ENCODE measurements at places on chromosomes 3 and 15.

DNA sequence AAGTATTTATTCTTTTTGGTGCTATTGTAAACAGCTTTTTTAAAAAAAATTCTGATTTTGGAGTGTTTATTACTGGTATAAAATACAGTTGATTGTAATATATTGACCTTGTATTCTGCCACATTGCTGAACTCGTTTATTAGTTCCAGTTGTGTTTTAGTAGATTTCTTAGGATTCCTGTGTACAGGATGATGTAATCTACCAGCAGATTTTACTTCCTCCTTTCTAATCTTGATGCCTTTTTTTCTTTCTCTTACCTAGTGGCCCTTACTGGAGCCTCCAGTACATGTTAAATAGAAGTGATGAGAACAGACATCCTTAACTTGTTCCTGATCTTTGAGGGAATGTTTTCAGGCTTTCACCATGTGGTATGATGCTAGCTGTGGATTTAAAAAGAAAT is 70.4 kb upstream of the KY start:
- no peak for DNase-seq

DNA sequence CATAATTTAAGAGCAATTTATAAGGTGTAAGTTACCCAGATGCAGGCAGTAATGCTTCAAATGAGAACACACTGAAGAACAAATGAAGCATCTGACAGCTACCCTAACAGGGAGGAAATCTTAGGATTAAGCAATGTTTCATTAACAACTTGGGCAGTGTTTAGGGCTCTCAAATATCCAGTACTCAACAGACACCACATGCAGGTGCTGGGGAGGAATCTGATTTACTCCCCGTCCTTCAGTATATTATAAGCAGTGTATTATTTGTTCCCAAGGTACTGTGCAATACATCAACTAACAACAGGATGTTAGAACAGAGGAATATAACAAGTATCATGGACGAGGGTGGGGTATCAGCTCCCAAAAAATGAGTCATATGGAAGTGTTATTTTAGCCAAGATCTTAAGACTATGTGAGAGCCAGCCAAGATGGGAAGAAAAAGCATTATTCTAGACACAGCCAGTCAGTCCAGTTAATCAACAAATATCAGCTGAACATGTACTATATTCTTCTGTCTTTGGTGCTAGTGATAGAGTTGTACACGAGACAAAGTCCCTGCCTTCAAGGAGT is 20.4 kb downstream of the BTBD1 start:
- DNase-seq: peak; percentile 47

- no peak for DNase-seq
Observed at GRCh38 chr15:55872471-55872870, 120.9 kb downstream of the NEDD4 start.

GRCh38 chr15:32715276-32715675 is 2.5 kb upstream of the GREM1 start:
- no peak for DNase-seq

DNA sequence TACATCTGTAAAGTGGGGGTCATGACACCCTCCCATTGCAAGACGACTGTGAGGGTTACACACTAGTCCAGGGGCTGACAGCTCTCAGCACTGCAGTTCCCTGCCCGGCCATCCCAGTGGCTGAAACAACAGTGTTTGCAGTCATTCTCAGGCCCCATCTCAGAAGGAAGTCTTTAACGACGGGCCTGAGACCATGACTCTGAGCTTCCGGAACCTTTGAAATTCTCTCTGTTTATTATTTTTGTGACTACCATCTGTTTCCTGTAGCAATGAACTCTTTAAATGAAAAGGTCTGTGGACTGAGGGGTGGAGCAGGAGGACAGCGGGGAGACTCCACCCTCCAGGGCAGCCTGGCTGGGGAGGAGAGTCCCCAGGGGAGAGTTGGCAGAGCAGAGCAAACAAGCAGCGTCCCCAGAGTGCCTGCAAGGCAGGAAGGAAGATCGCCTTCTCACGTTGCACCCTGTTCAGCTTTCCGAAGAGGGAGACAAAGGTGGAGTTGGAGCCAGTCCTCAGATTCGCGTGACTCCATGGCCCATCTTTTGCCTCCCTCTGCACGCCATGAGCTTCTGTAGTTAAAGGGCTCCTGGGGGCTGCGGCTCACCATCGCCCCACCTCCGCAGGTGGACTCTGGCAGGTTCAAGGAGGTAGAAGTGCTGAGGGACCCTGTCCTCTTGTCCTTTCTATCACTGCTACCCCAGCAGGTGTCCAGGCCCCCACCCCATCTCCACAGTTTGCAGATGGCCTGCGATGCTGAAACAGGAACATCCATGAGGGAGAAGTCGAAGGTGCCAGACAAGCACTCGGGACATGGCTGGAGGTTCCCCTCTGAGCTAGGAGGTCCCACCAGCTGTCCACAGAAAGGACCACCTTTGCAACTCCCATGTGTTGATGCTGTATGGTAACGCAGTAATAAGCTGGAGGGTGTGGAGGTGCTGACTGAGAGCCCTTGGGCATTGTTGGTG is 525.8 kb upstream of the PROK2 start:
- DNase-seq: peak; percentile 48

DNA sequence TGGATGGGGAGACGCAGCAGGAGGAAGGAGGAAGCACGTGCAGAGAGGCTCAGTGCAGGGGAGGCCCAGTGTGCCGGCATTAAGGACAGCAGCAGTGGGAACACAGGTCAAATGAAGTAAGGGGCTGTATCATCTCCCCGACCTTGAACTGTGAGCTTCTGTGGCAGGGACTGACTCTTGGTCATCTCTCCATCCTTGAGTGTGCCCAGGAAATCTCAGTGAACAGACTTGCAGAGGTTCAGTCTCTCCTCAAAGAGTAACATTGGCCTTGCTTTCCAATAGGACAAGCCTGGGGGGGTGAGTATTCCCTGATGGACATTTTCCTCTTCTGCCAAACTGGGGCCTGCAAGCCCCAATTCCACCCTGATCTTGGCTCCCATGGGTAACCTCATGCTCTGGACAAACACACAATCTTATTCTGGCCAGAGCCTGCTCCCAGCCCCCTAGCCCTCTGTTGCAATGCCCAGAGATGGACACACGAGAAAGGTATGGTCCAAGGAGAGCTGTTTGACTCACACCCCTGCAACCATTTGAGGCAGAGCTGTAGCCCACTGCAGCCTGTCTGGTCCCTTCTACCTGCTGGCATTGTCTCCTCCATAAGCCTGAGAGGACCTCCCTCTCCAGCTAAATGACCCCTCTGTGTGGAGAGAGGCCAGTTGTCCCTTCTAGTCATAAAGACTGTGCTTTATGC is 50.9 kb downstream of the TLE3 start:
- no peak for DNase-seq

All from MCF 10A (cell line).